ENCODE measurements at places on chromosomes 7 and 10.

GRCh38 chr10:77699080-77699645, 61.6 kb upstream of the KCNMA1 start:
- DNase-seq, result no peak

DNA sequence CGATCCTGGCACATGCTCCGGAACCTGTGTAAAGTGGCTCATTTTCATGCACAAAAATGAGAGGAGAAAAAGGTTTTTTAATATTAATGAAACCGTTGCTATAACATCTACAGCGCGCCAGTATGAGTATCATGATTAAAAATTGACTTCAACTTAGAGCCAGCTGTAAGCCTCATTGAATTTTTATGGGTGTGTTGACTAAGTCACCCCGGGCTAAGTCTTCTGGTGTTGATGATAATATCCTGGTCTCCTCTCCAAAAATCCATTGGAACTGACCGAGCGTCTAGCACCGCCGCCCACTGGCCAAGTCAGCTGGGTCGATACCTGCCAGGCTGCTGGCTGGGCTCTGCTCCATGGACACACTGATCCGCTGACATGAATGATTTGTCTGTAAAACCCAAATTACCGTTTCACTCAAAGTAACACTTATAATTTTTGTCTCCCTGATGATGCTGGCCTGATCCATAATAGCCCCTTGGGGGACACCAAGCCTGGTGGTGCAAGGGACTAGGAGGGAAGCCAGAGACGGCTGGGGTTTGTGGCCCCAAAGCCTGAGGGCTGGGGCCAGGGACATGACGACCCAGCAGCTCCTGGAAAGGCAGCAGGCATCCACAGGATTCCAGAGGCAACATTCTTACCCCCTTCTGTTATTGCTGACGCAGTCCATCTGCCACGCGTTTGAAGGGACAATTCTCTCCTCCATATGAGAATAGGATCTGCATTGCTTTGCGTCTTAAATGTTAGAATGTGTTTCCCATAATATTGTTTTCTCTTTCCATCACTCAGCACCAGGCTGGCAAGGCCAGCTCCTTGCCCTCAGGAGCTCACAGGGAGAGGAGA, 131.0 kb upstream of the PPP2R2D start:
- DNase-seq, result no peak

DNA sequence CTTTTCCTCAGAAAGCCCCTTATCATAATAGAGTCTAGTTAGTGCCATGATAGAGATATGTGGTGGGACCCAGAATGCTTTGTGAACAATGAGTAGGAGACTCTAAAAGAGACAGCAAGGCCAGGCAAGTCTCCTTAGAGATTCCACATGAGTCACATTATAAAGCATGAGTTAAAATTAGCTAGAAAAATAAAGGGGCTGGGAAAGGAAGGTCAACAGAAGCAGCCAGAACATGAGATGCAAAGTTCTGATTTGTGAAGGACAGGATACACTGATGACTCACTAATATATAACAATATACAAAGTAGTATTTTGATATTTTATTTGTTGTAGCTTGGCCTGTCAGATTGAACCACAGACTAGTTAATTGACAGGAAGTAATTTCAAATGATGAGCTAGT, 25.3 kb upstream of the SNX13 start:
- DNase-seq, result no peak

- DNase-seq, result no peak
Measured at GRCh38 chr10:77741746-77742145, 104.1 kb upstream of the KCNMA1 start.

GRCh38 chr10:49164559-49165188, 23.5 kb downstream of the TMEM273 start:
- no peak for DNase-seq
